DMS153 (cell line): ENCODE measurements at places on chromosomes 5 and 9.

DNA sequence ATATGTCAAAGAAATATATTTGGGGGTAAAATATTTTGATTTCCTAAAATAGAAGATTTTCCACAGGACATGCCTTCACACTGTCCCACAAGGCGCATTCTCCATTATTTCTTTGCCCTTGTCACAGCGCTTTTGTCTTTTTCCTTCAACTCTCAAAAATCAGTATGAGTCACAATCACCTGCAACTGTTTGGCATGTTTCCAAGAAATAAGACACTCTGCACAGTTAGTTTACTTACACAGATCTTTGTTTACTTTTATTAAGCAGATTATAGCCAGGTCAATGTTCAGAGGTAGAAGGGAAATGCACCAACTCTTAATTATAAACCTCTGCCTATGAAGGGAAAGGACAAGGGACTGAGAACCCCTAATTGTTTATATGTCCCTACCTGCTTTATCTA, 9.5 kb downstream of the CEMIP2 start:
- peak; percentile 67 for DNase-seq

- DNase-seq = no peak
Measured at GRCh38 chr5:140142856-140143255, 17.1 kb downstream of the IGIP start.

DNA sequence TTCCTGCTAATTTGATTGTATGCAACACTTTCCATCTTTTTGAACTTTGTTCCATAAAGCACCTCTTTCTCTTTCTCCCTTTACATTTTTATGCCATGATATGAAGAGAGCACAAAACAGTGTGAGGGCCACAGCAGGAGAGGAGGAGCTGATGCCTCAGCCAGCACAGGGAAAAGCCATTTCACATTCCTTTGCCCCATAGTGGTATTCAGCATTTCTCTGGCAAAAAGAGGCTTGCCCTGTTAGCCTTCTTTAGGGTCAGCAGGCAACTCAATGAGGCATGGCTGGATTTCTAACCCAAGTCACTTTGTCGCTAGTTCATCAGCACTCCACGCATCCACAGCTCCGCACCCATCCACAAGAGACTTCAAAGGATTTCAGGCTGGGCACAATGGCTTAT, 23.1 kb upstream of the TRPC7 start:
- no peak for DNase-seq

- DNase-seq = no peak
Measured at GRCh38 chr9:95177617-95178016, 139.9 kb downstream of the FANCC start.

DNA sequence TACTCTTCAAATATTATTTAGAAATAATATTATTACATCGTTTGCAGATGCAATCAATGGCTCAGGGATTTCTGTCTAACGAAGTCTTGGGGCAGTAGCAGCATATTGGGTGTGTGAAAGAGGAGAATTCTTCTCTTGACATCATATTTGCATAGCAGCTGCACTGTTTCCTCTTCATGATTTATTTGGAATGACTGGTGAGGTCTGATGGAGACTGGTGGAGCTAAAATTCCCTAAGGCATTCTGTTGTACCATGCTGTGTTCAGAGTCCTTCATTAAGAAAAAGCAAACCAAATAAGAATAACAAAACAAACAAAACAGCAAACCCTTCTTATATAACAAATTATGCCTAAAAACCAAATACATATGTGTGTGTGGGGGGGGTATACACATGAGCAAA, 177.6 kb downstream of the DIRAS2 start:
- peak; percentile 83 for DNase-seq

DNA sequence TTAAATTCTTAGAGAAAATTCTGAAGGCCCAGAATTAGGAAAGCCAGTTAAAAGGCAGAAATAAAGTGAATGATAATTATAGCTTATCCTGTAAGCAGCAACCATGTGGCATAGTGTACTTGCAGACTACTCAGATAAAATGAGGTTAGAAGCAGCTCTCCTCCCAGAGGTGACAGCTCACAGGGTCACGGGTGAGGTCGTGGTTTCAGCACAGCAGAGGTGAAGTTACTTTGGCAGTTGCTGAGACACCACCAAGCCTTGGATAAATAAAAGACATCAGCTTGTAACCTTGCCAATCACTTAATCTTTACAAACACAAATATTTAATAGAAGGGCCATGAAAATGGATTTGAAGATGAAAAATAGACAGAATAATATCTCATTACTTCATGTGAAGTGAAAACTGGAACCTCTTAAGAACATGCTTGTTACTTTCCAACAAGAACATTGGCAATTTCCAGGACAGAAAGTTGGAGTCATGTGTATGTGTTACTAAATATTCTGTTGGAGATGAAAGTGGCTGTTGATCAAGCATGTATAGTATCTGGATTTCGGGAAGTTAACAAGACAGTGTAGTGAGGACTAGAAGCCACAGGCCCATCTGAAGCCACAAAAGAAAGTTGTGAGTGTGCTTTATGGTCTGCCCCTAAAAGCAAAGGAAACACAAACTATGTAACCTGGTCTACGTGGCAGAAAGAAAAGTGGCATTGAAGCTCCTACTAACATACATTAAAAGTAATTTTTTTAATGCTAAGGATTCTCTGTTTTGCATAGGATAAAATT, 134.4 kb downstream of the ERCC6L2 start:
- DNase-seq = no peak
